ENCODE measurements at places on chromosomes 3 and 15.

- no peak for DNase-seq
These were observed 1.1 kb downstream of the SLC24A5 start for GRCh38 chr15:48121849-48122248.

GRCh38 chr3:126064627-126065258 lies 19.2 kb downstream of the SLC41A3 start:
- no peak for DNase-seq

GRCh38 chr3:126903521-126903920 lies 79.4 kb upstream of the PLXNA1 start:
- no peak for DNase-seq

GRCh38 chr3:14122301-14122700 lies 2.4 kb downstream of the CHCHD4 start:
- no peak for DNase-seq

- no peak for DNase-seq
These were observed 25.9 kb upstream of the CDV3 start for GRCh38 chr3:133547432-133548041.

GRCh38 chr3:156718622-156719306 lies 44.4 kb downstream of the TIPARP start:
- no peak for DNase-seq

- DNase-seq, result no peak
These were observed 149.1 kb downstream of the TJP1 start for GRCh38 chr15:29672923-29673809.

- DNase-seq, result no peak
These were observed 56.7 kb downstream of the RPL22L1 start for GRCh38 chr3:170813266-170813665.

DNA sequence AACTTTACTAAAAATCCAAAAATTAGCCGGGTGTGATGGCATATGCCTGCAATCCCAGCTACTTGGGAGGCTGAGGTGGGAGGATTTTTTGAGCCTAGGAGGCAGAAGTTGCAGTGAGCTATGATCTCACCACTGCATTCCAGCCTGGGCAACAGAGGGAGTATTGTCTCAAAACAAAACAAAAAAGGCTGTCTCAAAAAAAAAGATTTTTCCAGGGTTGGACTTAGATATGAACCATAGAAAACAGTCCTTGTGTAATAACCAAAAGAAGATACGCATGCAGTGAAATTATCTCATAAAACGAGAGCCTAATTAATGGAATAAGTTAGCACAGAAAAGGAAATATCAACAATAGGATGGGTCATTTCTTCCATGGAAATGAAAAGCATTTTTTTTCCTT lies 320.4 kb upstream of the RASGRP1 start:
- DNase-seq, result no peak

GRCh38 chr3:190322604-190323245 lies 479 bp upstream of the CLDN1 start:
- no peak for DNase-seq

- no peak for DNase-seq
These were observed 725 bp downstream of the FEM1B start for GRCh38 chr15:68278345-68278594.

GRCh38 chr15:61031532-61031931 lies 197.6 kb downstream of the RORA start:
- DNase-seq, result no peak

GRCh38 chr3:17030956-17031652 lies 146.3 kb downstream of the PLCL2 start:
- DNase-seq, result no peak

DNA sequence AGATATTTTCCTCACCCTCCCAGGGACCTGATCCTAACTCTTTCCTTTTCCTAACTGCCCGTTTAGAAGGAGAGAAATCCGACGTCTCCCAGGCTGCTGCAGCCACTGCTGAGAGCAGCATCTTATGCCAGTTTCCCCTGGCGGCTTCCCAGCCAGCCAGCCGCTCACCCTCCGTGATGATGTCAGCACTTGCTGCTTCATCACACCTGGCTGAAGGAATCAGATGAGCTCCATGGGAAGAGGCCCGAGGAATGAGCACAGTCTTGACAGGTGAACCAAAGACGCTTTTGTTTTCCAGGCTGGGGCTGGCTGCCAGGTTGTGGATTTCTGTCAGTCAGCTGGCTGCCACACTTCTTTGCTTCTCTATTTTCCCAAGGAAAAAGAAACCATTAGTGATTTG lies 445.1 kb upstream of the RBMS3 start:
- no peak for DNase-seq

DNA sequence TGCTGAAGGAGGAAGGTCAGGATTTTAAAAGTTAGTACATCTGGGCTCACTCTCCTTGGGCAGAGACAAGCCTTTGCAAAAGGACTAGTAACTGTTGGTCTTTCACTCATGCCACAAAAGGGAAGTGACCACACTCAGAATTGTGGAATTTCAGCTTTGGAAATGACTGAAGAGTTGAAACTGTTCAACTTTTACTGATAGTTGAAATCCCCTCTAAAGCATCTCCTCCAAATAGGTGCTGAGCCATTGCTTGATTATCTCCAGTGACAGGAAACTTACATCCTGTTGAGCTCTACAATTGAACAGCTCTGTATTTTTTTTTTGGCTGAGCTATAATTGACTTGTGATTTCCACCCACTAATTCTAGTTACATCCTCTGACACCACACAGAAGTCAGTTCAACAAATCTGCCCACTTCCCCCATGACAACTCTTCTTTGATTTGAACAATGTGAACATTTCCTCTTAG lies 254.8 kb upstream of the TPRG1 start:
- DNase-seq, result no peak

DNA sequence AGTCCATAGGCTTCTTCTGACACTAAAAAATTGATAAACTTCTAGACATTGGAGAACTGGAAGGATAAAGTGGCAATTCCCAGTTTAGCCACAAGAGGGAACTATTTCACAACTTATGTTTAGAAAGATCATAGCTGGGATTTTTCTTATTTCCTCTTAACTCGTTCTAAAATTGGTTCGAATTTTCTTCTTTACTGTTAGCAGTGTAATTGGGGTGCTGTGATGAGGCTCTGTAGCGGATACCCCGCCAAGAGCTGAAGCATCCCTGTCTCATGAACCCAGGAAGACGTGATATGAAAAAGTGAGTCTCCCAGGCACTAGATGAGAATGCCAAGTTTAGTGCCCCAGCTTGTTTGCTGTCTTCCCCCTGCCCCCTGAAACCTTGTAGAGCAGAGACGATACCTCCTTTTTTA lies 85.1 kb downstream of the PDCD6IP start:
- peak; percentile 27 for DNase-seq

- no peak for DNase-seq
These were observed 38.6 kb downstream of the CNTN3 start for GRCh38 chr3:74575857-74576256.

- no peak for DNase-seq
These were observed 198.3 kb downstream of the OPA1 start for GRCh38 chr3:193791041-193792032.

DNA sequence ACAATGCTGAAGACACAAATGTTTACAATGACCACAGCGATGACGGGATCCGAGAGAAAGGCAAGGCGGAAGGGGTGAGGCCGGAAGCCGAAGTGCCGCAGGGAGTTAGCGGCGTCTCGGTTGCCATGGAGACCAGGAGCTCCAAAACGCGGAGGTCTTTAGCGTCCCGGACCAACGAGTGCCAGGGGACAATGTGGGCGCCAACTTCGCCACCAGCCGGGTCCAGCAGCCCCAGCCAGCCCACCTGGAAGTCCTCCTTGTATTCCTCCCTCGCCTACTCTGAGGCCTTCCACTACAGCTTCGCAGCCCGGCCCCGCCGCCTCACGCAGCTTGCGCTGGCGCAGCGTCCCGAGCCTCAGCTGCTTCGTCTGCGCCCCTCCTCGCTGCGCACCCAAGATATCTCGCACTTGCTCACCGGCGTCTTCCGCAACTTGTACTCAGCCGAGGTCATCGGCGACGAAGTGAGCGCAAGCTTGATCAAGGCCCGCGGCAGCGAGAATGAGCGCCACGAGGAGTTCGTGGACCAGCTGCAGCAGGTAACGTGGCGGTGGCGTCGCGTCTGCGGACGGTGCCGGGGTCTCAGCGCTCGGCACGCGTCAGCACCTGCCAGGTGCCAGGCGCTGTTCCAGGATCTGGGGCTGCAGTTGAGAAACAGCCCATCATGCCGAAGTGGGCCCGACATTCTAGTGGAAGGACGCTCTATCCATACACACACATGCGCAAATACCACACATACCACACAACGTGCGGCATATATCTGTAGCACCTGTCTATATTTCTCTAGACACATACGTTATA lies at the start of gene DLEC1:
TSS of gene DLEC1 (plus strand) at position 108 of the 798 bp plus-strand sequence. CDS start at position 126, 18 bp downstream.
- no peak for DNase-seq

- no peak for DNase-seq
These were observed 523.9 kb upstream of the AGTR1 start for GRCh38 chr3:148173851-148174250.

DNA sequence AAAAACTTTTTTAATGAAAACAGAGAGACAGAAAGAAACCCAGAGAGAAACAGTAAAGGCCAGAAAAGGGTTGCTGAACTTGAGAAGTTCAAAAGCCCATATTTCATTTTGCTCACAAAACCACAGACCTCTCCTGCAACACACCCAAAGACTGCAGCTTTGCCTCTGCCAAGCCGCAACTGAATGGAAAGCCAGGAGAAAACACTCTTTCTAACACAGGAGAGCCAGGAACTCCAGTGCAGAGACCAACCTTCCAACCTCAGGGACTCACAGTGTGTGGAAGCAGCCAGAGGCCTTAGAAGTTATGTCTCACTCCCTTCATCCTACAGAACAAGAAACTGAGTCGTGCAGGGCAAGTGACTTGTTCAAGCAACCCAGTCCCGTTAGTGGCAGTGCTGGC lies 163.1 kb upstream of the HES1 start:
- DNase-seq, result no peak

DNA sequence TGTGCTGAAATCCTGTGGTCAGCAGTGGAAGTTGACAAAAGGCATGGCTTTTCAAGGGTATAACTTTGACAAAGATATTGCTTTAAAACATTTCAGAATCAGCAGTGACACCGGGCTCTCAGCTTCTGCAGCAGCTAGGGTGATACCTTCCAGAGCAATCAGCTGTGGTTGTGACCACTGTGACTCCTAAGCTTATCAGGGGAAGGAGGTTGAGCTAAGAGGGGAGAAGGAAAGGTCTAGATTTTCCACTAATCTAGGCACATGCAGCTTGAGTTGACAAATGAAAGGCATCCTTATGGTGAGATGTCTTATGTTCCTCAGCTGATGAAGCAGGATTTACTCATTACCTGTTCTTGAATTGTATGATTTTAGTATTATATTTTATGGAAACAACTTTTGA lies 16.3 kb upstream of the LRRFIP2 start:
- no peak for DNase-seq

- no peak for DNase-seq
These were observed 422.0 kb downstream of the SOX2 start for GRCh38 chr3:182133752-182134151.

- DNase-seq, result no peak
These were observed 6.1 kb downstream of the RASGRP1 start for GRCh38 chr15:38558372-38559059.

- no peak for DNase-seq
These were observed 234.1 kb downstream of the GREM1 start for GRCh38 chr15:32951736-32952464.

- no peak for DNase-seq
These were observed 5.2 kb downstream of the LCMT2 start for GRCh38 chr15:43325039-43325684.

GRCh38 chr3:105401254-105401653 lies 34.5 kb downstream of the ALCAM start:
- DNase-seq, result no peak

DNA sequence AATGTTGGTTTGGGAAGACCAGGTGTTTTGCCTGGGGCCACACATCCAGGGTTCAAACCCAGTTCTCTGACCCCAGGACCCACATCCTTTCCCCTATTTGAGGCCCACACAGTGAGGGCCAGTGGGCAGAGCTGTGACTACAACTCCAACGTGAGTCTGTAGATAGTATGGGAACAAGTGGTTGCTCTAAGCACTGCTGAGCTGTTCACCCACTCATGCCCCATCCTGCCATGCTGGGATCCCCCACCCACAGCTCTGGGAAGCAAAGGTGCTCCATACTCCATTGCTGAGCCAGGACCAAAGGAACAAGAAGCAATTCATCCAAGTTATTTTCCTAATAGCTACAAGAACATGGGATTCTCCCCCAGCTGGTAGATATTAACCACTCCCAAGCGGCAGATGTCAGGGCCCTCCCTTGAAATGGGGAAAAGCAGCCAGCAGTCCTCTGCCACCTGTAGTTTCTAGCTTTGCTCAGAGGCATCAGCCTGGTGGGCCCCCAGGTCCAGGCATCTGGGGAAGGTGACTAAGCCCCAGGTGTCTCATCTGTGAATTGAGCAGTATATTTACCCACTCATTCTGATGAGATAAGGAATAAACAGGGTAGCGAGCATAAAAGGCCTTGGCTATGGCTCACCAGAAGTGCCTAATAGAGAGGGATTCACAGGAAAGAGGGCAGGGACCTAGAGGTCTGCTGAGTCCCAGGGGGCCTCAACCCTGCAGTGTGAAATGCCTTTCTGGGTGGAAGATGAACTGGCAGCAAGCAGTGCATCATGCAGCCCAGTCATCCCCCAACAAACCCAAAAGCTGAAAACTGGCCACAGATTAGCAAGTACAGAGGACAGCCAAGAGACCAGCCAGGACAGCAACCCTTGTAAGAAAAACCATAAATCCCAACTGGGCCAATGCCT lies 33.4 kb downstream of the POC1A start:
- DNase-seq, result no peak

GRCh38 chr15:69812861-69813261 lies 284.9 kb downstream of the TLE3 start:
- DNase-seq, result no peak

- DNase-seq, result no peak
These were observed 98.7 kb downstream of the CCNL1 start for GRCh38 chr3:157061265-157061664.

GRCh38 chr3:17183951-17184550 lies 299.3 kb downstream of the PLCL2 start:
- no peak for DNase-seq

GRCh38 chr3:36812240-36812639 lies 47.9 kb upstream of the DCLK3 start:
- no peak for DNase-seq

- no peak for DNase-seq
These were observed 149.4 kb upstream of the SLC6A11 start for GRCh38 chr3:10666621-10667020.

- no peak for DNase-seq
These were observed 12.6 kb upstream of the GOLGA6L7 start for GRCh38 chr15:28861031-28861534.

DNA sequence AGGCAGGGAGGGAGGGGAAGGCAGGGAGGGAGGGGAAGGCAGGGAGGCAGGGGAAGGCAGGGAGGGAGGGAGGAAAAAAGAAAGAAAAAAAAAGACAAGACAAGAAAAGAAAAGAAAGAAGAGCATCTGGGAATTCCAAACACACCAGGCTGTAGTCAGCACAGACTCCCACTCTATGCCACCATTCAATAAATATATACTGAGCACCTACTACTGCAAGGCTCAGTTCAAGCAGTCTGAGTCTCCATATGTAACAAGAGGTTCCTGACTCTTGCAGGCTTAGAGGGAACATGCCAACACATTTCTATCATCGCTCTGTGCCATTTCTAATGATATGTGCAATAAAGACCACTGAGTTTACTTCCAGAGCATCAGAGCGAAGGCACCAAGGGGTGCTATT lies 47.7 kb downstream of the ANXA2 start:
- no peak for DNase-seq

GRCh38 chr15:76006136-76006778 lies 6.0 kb downstream of the NRG4 start:
- no peak for DNase-seq

Data from COR-L47 (cell line).